Endodermal cell (in vitro differentiated cells): ENCODE measurements at places on chromosomes 4 and X. TPM values are rescaled to one million over a fixed set of nuclear protein-coding genes. Genes with fewer than 3 reads are reported as not detected.
A peak's percentile ranks its signal among the peaks of the same experiment; 100 is the strongest.

Gene SLC26A1
- total RNA-seq: 0.75 and 1.0 TPM in 2 replicates

Gene MAGEA2
- total RNA-seq: 0.53 and 0.63 TPM in 2 replicates

Gene PNMA5
- total RNA-seq: 0.25 to 0.29 TPM in 2 of 3 replicates, not detected in the other

Gene GAGE12H
- total RNA-seq: not detected in 2 replicates

Gene SRPX2
- not detected in 3 replicates for total RNA-seq

Gene AKAP4
- 0.25 TPM in 1 of 2 replicates, not detected in the other for total RNA-seq

Gene SPANXC
- not detected in 3 replicates for total RNA-seq

DNA sequence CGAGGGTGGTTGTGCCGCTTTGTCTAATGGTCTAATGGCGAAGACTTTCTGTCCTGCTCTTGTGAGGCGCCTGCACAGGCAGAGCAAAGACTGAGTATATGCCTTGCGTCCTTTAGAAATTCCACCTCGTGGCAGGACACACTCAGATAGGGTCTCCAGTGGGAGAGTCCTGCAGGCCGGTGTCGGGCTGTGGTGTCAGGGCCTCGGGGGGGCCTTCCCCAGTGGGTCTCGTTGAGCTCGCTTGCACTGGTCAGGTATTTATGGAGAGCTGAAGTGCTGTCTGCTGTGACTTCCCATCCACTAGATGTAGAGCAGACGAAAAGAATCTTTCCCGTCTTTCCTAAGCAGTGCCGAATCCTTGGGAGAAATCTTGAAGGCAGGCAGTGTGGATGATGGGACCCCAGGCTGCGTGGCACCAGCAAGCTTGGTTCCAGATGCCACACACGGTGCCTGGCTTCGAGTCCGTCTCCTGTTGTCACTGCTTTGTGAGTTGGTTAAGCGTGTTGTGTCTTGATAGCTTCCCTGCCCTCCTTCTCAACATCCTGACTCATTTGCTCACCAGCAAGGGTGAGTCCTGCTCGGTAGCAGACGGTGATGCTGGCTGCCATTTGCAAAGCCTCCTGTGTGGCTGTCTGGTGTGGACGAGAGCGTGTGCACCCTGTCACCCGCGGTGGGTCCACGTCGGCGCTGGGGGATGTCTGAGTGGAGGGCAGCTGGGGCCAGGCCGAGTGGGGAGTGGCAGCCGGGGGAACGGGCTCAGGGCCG is 20.5 kb downstream of the MAEA start:
- peaks cover 5% of the 10 kb centered on the region for H3K4me1 ChIP-seq
- peak overlapping the region; percentile 80 for H3K27ac ChIP-seq
- no peaks in the 10 kb centered on the region for H3K27me3 ChIP-seq
- peaks cover 37% of the 10 kb centered on the region for H3K36me3 ChIP-seq

- DNase-seq: no peak
- H3K27ac ChIP-seq: peak overlapping the region; percentile 34
- no peaks in the 10 kb centered on the region for H3K4me1 ChIP-seq
- no peak overlapping the region for H3K4me3 ChIP-seq
Observed at GRCh38 chr4:86156531-86156930, 203.3 kb downstream of the MAPK10 start.

- H3K27ac ChIP-seq: no peak overlapping the region
- no peaks in the 10 kb centered on the region for H3K36me3 ChIP-seq
- H3K4me3 ChIP-seq: no peak overlapping the region
- DNase-seq: no peak
- H3K27me3 ChIP-seq: no peaks in the 10 kb centered on the region
Observed at GRCh38 chr4:109040441-109040840, 262.0 kb downstream of the COL25A1 start.

DNA sequence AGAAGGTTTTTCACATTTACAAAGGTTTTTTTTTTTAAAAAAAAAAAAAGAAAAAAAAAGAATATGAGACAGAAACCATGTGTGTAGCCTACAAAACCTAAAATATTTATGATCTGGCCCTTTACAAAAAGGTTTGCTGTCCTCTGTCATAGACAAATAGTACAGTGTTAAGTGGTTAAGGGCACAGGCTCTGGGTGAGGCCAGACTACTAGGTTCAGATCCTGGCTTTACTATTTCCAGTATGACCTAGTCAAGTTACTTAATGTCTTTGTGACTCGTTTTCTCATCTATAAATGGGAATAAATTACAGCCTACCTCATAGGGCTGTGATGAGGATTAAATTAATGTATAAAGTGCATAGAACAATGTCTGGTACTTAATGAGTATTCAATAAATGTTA is 56.5 kb downstream of the GAB1 start:
- no peaks in the 10 kb centered on the region for H3K27me3 ChIP-seq
- H3K36me3 ChIP-seq: no peaks in the 10 kb centered on the region
- DNase-seq: no peak
- H3K27ac ChIP-seq: no peak overlapping the region
- H3K4me1 ChIP-seq: no peaks in the 10 kb centered on the region

DNA sequence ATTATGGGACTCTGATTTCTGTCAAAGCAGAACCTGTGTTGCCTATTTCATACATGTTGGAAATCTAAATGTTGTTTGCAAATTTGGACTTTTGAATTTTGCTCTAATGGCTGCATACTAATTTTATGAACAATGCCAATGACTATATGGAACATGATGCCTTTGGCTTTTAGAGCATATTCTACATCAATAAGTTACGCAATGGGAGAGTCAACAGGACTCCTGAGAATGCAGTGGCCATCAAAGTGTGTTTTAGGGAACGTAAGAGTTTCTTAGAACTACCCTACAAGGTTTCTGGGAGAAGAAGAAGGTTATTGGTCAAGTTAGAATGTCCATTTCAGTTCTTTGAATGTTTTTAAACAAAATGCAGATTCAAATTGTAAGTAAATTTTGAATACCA is 76.1 kb downstream of the SLIT2 start:
- H3K4me1 ChIP-seq: no peaks in the 10 kb centered on the region
- H3K27ac ChIP-seq: no peak overlapping the region
- H3K36me3 ChIP-seq: no peaks in the 10 kb centered on the region
- no peak for DNase-seq

GRCh38 chr4:7254736-7255487 is 62.6 kb downstream of the SORCS2 start:
- H3K36me3 ChIP-seq: no peaks in the 10 kb centered on the region
- H3K4me1 ChIP-seq: no peaks in the 10 kb centered on the region
- no peak overlapping the region for H3K4me3 ChIP-seq
- no peak overlapping the region for H3K27ac ChIP-seq
- no peaks in the 10 kb centered on the region for H3K27me3 ChIP-seq

DNA sequence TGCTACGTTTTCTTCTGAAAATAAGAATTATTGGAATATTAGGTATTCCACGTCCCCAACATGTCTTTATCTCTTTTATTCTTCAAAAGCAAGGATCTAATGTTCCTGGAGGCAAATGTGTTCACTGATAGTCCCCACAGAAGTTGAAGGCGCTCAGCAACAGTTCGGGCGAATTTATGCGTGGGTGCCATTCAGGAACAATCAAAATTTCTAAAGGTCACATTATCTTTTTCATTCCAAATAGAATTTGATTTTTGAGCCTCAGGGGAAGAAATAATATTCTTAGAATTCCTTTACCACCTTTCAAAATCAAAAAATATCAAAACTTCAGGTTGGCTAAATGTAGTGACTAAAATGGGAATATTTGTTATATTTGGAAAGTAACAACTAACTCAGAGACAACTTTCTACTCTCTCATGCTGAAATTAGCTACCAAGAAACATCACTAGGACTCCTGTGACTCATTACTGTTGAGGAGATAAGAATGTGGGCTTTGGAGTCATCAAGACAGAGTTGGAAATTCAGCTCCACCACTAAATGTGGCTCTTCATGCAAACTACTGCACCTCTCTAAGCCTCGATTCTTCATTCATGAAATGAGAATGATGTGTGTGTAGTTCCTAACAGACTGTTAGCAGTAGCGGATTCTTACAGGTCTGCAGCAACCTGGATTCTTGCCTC is 72.3 kb upstream of the KIT start:
- H3K27me3 ChIP-seq: no peaks in the 10 kb centered on the region
- peaks cover 8% of the 10 kb centered on the region for H3K4me1 ChIP-seq
- H3K4me3 ChIP-seq: no peak overlapping the region
- H3K36me3 ChIP-seq: no peaks in the 10 kb centered on the region
- DNase-seq: no peak

DNA sequence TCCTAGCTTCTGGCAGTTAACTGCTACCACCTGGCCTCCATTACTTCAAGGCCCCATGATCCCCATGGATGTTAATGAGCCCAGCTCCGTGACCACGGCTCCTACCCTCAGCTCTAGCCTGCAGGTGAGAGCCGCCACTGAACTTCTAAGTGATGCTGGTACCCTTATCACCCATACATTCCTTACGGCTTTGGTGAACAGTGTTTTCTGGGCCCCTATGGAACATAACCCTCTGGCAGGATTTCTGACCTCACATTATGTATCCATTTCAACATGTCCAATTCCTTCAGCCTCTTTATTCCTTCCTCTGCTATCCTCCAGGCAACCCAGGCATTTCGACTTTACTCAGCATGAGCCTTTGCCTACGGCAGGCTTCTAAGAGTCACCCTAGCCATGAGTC is 24.6 kb downstream of the PAGE4 start:
- H3K27me3 ChIP-seq: no peaks in the 10 kb centered on the region
- no peak overlapping the region for H3K27ac ChIP-seq
- H3K36me3 ChIP-seq: no peaks in the 10 kb centered on the region
- no peak for DNase-seq
- H3K4me3 ChIP-seq: no peak overlapping the region

DNA sequence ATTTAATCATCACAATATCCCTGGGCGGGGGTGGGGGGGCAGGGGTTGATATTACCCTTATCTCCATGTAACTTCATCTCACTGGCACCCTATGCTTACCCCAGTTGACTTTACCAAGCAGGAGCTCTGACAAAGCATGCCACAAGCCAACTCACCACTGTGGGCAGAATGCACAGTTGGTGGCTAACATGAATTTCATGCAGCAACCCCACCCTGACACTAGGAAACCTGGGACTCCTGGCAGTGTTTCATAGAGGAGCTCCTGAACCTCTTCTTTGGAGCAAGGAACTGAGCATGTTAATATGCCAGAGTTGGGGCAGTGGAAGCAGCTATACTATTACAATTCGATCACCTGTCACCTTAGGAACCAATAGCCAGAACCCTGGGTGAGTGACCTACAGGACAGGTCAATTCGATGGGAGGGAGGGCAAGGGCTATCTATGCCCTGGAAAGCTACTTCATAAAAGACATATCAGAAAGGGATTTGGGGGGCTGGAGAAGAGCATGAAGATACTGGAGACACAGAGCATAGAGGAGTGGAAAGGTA is 97.2 kb upstream of the ACSL4 start:
- no peak overlapping the region for H3K4me3 ChIP-seq
- no peak overlapping the region for H3K27ac ChIP-seq
- no peaks in the 10 kb centered on the region for H3K36me3 ChIP-seq
- no peak for DNase-seq
- H3K27me3 ChIP-seq: no peaks in the 10 kb centered on the region

GRCh38 chr4:152117933-152118507 is 357.2 kb upstream of the GATB start:
- DNase-seq: no peak
- H3K27me3 ChIP-seq: no peaks in the 10 kb centered on the region
- H3K27ac ChIP-seq: no peak overlapping the region
- no peaks in the 10 kb centered on the region for H3K36me3 ChIP-seq
- no peak overlapping the region for H3K4me3 ChIP-seq

GRCh38 chr4:163167333-163167626 is 590 bp upstream of the NAF1 start:
- peak overlapping the region; percentile 98 for H3K4me3 ChIP-seq
- DNase-seq: no peak
- no peaks in the 10 kb centered on the region for H3K27me3 ChIP-seq
- H3K4me1 ChIP-seq: peaks cover under 1% of the 10 kb centered on the region

DNA sequence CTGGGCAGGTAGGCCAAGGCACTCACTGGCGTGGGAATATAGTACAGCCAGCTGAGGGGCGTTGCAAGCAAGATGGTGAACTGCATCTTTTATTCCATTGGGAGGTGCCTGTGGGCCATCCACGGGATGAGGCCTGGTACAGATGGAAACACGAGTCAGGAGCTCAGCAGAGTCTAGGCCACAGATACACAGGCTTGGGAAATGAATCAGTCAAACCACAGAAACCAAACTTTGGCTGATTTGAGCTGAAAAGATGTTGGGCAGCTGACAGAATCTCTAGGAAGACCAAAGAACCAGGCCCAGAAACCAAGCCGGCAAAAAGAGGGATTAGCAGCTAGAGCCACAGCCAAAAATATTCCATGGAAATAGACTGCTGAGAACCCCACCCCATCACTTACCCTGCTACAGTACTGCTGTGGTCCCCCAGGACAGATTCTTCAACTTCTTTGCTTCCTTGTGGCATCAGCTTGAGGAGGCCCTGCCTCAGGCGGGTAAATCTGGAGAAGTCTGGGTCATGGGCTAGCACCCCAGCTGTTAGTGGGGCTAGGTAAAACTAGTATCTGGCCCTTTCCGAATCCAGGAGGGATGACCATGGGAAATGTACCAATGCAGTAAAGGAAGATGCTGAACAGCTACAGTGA is 75.4 kb downstream of the TMEM131L start:
- no peak for DNase-seq
- H3K36me3 ChIP-seq: no peaks in the 10 kb centered on the region
- no peaks in the 10 kb centered on the region for H3K27me3 ChIP-seq
- peaks cover 3% of the 10 kb centered on the region for H3K4me1 ChIP-seq
- no peak overlapping the region for H3K4me3 ChIP-seq

DNA sequence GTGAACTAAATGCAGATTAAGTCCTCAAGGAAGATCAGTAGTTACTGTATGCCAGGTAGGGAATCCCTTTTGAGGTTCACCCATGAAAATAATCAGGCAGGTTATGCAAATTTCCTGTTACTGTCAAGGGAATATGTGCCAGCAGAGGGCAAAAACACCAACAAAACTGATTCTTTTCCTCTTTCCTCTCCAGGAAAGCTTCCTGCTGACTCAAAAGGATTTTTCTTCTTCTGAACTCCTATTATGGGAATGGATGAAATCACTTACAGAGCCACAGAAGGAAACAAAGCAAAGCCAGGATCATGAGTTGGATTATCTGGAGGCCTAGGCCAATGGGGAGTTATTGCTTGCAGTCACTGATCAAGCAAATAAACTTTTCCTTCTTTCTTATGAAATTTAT is 49.7 kb downstream of the TMPRSS11F start:
- H3K27ac ChIP-seq: no peak overlapping the region
- peaks cover 4% of the 10 kb centered on the region for H3K4me1 ChIP-seq
- H3K4me3 ChIP-seq: no peak overlapping the region
- no peak for DNase-seq
- no peaks in the 10 kb centered on the region for H3K36me3 ChIP-seq
- H3K27me3 ChIP-seq: no peaks in the 10 kb centered on the region

DNA sequence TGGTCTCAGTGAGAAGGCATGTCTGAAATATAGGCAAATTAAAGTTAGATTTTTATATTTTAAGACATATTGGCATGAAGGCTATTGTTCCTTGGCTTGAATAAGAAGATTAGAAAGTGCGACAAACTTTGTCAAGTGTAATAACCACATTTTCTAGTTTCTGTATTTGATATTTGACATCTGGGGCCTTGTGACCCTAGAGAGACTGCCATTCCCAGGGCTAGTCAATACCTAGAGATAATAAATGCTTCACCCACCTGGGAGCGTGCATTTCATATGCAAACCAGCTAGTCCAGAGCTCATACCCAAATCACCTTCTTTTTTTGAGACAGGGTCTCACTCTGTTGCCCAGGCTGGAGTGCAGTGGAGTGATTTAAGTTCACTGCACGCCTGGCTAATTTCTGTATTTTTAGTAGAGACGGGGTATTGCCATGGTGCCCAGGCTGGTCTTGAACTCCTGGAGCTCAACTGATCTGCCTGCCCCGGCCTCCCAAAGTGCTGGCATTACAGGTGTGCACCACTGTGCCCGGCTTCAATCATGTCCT is 62.6 kb downstream of the COQ2 start:
- no peak overlapping the region for H3K27ac ChIP-seq
- no peaks in the 10 kb centered on the region for H3K36me3 ChIP-seq
- DNase-seq: no peak
- H3K4me3 ChIP-seq: no peak overlapping the region
- no peaks in the 10 kb centered on the region for H3K4me1 ChIP-seq
